ENCODE measurements at places on chromosomes 5 and 9. TPM values are rescaled to one million over a fixed set of nuclear protein-coding genes. Genes with fewer than 3 reads are reported as not detected.

SOX30 gene
- total RNA-seq, result 0.09 TPM

LCN1 gene
- not detected for total RNA-seq

TLR4 gene
- 33.4 TPM for total RNA-seq

REEP2 gene
- 1.9 TPM for total RNA-seq
